ENCODE measurements at places on chromosomes 2 and 18. TPM values are rescaled to one million over a fixed set of nuclear protein-coding genes. Genes with fewer than 3 reads are reported as not detected.

- no peak for DNase-seq
Measured at GRCh38 chr2:165796129-165796528, 2.1 kb upstream of the GALNT3 start.

GRCh38 chr2:155215037-155215707, 516.7 kb downstream of the KCNJ3 start:
- DNase-seq, result no peak

HOXD8 gene
- 0.16 TPM for total RNA-seq

- no peak for DNase-seq
Measured at GRCh38 chr2:203401-203800, 60.4 kb downstream of the SH3YL1 start.

- no peak for DNase-seq
Measured at GRCh38 chr2:111167863-111168162, 47.1 kb downstream of the BCL2L11 start.
